GM23338 (cell line): ENCODE measurements at places on chromosomes 12 and 14. TPM values are rescaled to one million over a fixed set of nuclear protein-coding genes. Genes with fewer than 3 reads are reported as not detected.

JAG2 gene
- total RNA-seq, result 9.6 and 10.3 TPM in 2 replicates

C12orf54 gene
- not detected in 2 replicates for total RNA-seq

DNA sequence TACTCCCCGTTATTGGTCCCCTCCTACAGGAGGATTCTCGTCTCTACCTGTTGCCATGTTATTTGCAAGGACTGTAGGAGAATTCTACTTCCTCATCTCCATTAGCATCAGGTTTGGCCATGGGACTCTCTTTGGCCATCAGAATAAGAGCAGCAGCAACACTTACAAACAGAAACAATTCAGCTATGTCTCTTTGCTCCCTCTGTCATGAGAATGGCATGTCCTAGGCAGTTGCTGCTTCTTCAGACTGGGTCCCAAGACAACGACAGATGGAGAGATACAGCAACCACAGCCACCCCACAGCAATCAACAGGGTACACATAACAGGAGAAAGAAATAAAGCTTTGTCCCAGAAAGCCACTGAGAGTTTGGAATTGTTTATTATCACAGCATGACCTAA is 19.7 kb downstream of the SLC41A2 start:
- no peak for DNase-seq

DNA sequence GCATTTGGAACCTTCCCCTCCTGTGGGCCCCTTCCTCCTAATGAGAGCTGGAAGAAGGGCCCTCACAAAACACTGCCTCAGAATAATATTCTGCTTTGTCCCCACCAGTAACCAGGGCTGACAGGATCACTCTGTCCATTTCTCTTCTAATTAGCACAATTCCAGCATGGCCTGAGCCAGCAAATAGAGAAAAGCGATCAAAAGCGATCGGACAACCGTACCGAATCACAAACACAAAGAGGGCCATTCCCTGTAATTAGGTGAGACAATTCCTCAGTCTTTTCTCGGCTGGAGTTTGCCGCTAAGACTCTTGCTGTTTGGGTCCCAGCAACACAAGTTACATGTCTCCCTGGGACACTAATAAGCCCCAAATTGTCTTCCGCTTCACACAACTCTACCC is 35.6 kb upstream of the VSX2 start:
- no peak for DNase-seq

DNA sequence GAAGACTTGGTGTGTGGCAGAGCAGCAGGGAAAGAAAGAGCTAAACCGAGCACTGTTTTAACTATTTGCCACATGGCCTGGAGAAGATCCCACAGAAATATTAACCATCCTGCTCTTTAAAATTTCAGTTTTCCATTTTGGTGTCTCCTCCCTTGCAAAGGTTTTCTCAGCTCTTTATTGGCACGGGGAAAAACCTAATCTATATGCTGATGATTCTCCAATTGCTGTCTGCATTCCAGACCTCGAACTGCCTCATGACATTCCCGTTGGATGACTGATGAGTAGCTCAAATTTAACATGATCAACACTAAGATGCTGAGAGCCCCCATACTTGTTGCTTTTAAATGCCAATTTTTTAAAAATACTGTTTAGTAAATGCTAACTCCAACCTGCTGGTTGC is 115.0 kb downstream of the EMP1 start:
- DNase-seq, result no peak

DNA sequence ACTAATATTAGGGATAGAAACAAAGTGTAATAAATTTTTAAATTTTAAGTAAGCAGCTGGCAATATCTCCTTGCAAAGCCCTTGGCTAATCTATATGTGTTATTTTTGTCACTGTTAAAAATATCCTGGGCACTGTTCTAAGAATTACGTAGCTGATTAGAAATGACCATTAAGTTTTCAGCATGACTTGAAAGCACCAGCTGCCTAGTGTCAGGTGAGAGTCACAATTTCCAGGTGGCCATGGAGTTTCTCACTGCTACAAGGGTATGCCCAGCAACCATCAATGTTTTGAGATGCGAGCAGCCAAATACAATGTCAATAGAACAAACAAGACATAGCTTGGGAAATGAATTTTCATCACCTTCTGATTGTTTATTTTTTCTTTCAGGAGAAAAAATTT is 23.3 kb upstream of the GYS2 start:
- DNase-seq, result no peak

- no peak for DNase-seq
Measured at GRCh38 chr14:76305268-76305826, 70.6 kb upstream of the ESRRB start.
